ENCODE measurements at places on chromosomes 1 and 21.

GRCh38 chr1:24257373-24257772, 61.8 kb upstream of the GRHL3 start:
- no peak for DNase-seq

DNA sequence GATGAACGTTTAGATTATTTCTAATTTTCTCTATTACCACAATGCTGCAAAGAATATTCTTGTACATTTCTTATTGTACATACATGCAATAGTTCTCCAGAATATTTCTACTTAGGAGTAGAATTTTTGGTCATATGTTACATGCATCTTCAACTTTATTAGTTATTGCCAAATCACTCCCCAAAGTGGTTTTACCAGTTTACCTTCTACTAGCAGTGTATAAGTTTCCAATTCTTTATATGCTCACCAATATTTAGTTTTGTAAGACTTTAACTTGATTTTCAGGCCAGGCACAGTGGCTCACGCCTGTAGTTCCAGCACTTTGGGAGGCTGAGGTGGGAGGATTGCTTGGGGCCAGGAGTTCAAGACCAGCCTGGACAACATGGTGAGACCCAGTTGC, 55.4 kb downstream of the SNRPE start:
- DNase-seq, result no peak

- no peak for DNase-seq
These were observed 28.7 kb upstream of the KCNJ15 start for GRCh38 chr21:38228115-38228514.

- DNase-seq, result no peak
These were observed 4.9 kb downstream of the ADAMTSL4 start for GRCh38 chr1:150554086-150554452.

- peak; percentile 98 for DNase-seq
These were observed 15.3 kb upstream of the RGS8 start for GRCh38 chr1:182699393-182700350.

GRCh38 chr1:247156787-247157232, 15.0 kb downstream of the ZNF124 start:
- no peak for DNase-seq

GRCh38 chr1:115412733-115413132, 74.7 kb upstream of the NGF start:
- DNase-seq, result no peak

DNA sequence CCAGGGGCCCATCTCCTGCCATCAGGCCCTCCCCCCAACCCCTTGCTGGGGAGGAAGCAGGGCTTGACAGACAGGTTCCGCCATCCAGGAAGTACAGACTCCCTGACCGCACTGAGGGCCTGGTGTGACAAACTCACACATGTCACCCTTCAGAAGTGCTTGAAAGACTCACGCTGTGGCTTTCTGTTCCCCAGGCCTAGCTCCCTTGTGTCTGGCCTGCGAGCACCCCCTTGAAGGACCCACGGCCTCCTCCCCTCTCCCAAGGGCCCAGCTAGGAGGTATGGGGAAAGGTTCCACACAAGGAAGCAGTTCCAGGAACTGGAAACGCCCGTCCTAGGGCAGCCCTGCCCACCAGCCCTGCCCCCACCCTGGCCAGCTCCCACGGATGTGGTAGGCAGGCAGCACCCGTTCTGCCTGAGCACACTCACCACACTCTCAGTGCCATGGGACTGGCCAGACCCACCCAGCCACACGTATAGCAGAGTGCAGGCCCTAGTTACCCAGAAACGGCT, 26.7 kb downstream of the SLC2A1 start:
- no peak for DNase-seq

DNA sequence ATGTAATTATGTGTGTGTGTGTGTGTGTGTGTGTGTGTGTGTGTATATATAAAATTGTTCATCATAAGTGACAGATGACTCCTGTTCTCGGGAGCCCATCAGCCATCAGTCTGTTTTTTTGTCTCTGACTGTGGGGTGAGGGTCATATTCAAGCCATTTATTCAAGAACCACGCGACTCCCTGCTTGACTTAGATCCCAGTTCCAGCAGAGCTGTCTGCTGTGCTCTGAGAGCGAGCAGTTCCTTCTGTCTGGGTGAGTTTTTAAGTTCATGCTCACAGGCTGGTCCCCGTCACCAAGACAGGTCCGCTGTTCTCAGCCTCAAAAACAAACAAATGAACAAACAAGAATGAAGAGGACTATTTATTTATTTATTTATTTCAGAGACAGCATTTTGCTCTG, 18.3 kb upstream of the NPPB start:
- DNase-seq, result no peak

DNA sequence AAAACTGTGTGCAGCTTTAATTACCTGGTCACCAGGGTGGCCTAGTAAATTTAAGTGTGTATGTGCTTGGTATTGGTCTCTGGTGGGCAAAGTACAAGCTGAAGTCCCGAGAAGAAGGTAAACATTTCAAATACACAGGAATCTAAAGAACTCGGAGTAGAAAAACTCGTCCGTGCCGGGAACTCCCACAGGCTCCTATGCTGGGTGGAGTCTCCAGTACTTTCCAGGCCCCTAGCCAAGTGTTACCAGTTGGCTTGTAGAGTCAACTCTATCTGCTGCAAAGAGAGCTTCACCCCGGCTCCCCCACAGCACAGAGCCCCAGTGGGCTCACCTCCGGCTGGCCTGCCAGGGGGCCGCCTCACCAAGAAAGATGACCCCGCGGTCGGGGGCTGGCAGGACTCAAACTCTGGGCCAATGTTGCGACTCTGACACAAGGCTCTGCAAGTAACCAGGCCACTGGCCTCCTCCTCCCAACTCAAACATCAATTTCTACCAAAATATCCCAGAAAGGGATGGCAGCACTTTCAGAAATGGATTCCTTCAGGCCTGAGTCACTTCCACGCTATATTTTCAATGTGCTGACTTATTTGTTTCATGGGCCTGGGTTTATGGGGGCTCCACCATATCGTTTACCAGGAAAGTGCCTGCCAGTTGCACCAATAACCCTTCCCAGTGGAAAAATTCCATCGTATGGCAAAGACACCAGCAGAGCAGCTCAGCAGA, 73.9 kb downstream of the SLC66A1 start:
- no peak for DNase-seq

Measured in NCI-H526 treated with DMSO at 0.1 percent for 48 hours (cell line).